ENCODE measurements at places on chromosomes 12 and 14.

DNA sequence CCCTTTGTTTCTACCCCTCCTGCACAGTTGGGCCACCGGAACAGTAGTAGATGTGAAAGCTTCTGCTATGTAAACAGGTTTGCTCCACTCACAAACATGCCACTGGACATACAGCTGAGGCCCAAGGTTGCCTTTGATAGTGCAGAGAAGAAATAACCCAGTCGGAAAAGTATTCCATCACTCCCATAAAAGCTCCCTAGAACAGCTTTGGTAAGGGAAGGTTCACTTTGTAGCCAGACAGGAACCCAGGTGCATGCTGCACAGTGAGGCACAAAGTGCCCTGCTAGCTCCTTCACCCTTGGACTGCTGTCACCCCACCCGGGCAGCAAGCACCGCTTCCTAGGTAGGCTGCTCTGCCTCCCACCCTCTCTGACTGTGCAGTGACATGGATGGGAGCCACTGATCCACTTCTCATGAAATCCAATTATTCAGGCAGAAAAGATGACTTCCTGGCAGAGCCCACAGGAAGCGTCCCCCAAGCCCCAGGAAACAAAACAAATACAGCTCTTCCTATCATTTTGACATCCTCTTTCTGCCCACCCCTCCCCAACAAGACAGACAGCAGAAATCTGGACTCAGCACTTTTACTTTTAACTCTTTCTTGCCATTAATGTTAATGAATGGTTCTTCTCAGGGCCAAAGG, 100.2 kb downstream of the SRGAP1 start:
- DNase-seq, result no peak

GRCh38 chr12:102848832-102849231, 68.2 kb downstream of the PAH start:
- DNase-seq, result no peak

DNA sequence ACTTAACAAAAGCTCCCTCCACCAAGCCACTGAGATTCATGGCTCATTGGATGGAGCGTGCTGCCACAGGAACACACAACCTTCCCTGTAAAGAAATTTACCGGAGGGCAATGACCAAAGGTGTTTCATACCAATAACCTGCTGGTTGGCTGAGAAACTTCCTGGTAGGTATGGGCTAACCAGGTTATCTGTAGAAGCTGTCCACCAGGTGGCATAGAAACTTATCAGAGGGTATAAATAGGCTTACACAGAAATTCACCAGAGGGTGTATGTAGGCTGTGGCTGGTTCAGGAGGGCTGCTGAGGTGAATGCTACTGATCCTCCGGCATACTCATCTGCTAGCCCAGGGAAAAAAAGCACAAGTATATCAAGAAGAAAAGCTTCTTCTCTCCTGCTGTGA, 27.1 kb upstream of the MTERF2 start:
- DNase-seq, result no peak

DNA sequence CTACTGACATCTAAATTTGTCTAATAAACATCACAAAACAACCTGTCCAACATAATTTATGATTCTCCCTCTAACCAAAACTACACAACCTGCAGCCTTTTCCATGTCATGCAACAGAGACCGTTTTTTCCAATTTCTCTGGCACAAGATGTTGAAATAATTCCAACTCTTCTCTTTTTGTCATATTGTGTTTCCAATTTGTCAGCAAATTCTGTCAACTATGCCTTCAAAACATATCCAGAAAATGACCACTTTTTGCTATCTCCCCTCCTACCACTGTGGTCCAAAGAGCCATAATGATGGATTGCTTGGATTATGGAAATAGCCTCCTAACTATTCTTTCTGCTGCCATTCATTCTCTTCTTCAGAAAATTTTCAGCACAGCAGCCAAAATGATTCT, 31.3 kb upstream of the SSTR1 start:
- DNase-seq, result no peak

DNA sequence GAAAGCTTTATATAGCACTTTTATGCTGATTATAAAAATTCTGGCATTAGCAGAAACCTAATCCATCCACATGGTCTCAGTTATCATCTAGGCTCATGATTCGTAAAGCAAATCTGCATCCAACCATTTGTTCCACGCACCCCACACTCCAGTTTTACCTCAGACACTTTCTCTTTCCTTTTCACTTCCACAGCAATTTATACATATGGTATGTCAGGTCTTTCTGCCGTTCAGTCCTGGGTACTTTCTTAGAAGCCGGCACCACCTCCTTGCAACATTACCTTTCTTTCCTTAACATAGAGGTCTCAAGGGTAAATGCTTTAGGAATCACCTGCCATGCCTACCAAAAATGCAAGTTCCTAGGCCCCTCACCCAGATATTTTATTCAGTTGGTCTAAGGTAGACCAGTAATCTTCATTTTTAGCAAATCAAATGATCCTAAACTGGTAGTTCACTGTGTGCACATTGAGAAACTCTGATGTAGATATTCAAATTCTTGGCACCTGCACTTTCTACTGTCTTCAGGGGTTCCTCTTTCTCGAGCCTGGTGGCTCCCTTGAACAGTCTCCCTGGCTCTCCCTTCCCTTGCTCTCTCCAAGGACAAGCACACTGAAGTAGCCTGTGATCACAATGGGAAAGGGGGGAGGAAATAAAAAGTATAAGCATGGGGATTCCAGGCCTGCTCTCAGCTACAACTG, 2.8 kb upstream of the KRAS start:
- DNase-seq, result no peak

- DNase-seq, result no peak
Measured at GRCh38 chr12:103627189-103627855, 40.2 kb downstream of the STAB2 start.
